ENCODE measurements at places on chromosomes 6 and 20. TPM values are rescaled to one million over a fixed set of nuclear protein-coding genes. Genes with fewer than 3 reads are reported as not detected.

- H3K27me3 ChIP-seq, result no peaks in the 10 kb centered on the region
- H3K4me1 ChIP-seq, result no peaks in the 10 kb centered on the region
- no peak overlapping the region for H3K27ac ChIP-seq
- no peaks in the 10 kb centered on the region for H3K36me3 ChIP-seq
Observed at GRCh38 chr6:139888681-139889122, 514.3 kb upstream of the CITED2 start.

DNA sequence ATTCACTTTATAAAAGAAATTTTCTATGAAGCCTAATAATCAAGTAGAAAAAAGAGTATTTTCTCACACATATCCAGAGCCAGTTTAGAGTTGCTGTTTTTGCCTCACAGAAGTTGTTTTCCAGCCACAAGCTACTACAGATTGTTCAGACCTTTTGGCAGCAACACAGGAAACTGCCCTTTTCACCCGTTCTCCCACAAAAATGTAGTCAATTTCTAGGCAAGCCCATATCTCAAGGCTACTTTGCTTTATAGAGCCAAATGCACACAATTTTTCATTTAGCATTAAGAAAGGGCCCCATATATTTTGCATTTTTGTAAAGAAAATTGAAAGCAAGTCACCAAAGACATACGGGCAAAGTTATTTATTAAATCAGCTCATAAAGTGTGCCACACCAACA is 49.5 kb downstream of the EPB41L2 start:
- peak; percentile 23 for DNase-seq

- peaks cover 24% of the 10 kb centered on the region for H3K27me3 ChIP-seq
- no peaks in the 10 kb centered on the region for H3K36me3 ChIP-seq
- peak; percentile 79 for DNase-seq
- peaks cover 3% of the 10 kb centered on the region for H3K4me1 ChIP-seq
- no peak within 1 kb of the TSS for H3K27ac ChIP-seq
Observed at GRCh38 chr20:675453-676314, at the start of gene SCRT2. Gene SCRT2 (minus strand): TSS chr20:675802. CDS start chr20:675601, 201 bp downstream.

GRCh38 chr6:36715469-36715868 is 17.8 kb downstream of the RAB44 start:
- DNase-seq, result no peak
- no peaks in the 10 kb centered on the region for H3K4me1 ChIP-seq
- H3K27me3 ChIP-seq, result no peaks in the 10 kb centered on the region
- no peak overlapping the region for H3K27ac ChIP-seq
- no peak overlapping the region for H3K4me3 ChIP-seq

DNA sequence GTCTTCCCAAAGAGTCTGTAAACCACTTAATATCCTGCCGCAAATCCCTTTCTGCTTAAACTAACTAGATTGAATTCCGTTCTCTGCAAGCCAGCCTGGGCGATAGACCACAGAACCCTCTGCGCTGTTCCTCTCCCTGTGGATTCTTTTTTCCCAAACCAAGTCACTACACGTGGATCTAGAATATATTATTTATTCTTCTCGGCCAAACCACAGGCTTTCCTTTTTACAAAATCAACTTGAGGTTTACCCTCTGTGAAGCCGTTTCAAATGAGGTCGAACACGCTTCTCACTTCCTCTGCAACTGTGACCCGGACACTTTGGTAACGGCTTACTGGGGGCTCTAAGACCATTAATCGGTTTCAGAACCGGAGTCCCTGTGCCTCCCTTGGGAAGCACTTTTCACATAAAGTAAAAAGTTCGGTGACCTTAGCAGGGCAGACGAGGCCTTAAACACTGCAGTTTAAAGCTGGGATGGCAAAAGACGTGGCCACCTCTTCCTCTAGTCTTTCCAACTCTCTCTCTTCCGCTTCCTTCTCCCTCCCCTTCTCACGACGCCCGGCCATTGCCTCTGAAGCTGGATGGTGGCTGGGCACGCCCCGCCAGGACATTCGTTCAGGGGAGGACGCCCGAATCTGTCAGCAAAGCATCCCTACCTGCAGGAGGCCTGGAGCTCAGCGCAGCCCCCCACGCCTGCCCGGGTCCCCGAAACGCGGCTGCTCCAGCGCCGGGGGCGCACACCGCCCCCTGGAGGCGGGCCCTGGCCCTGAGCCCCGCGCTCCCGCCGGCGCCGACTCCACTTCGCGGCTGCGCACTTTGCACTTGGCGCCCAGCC is 55.0 kb upstream of the FOXC1 start:
- H3K4me1 ChIP-seq, result no peaks in the 10 kb centered on the region
- DNase-seq, result peak; percentile 23
- peak overlapping the region; percentile 37 for H3K4me3 ChIP-seq
- no peak overlapping the region for H3K27ac ChIP-seq

DNA sequence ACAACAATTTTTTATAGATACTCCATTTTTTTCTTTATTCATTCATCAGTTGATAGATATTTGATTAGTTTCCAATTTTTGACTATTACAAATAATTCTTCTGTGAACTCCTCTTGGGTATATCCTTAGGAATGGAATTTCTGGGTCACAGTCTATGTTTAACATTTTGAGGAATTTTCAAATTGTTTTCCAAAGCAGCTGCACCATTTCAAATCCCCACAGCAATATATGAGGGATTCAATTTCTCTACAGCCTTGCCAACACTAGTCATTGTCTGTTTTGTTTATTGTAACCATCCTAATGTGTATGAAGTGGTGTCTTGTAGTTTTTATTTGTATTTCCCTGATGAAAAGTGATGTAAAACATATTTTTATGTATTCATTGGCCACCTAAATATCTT is 320.3 kb upstream of the DEFB112 start:
- no peak overlapping the region for H3K4me3 ChIP-seq
- no peaks in the 10 kb centered on the region for H3K27me3 ChIP-seq
- no peak overlapping the region for H3K27ac ChIP-seq
- H3K36me3 ChIP-seq, result no peaks in the 10 kb centered on the region
- no peaks in the 10 kb centered on the region for H3K4me1 ChIP-seq

TSHZ2 gene
- total RNA-seq, result 22.9 TPM

AGER gene
- total RNA-seq, result not detected

FOXC1 gene
- total RNA-seq, result 3.0 TPM

WFDC12 gene
- total RNA-seq, result not detected
